Activated T-helper 17 cell treated with anti-CD3 and anti-CD28 coated beads, Interleukin-2, amount 50 U/mL, for 72 hours (primary cell): ENCODE measurements at places on chromosomes 1 and 21. TPM values are rescaled to one million over a fixed set of nuclear protein-coding genes. Genes with fewer than 3 reads are reported as not detected.

- peaks cover 7% of the 10 kb centered on the region for H3K4me1 ChIP-seq
- no peak overlapping the region for H3K4me3 ChIP-seq
- H3K27ac ChIP-seq = no peak overlapping the region
- H3K36me3 ChIP-seq = no peaks in the 10 kb centered on the region
- ATAC-seq = peak; percentile 12
These were observed 14.6 kb upstream of the C1orf146 start for GRCh38 chr1:92203105-92203504.

DNA sequence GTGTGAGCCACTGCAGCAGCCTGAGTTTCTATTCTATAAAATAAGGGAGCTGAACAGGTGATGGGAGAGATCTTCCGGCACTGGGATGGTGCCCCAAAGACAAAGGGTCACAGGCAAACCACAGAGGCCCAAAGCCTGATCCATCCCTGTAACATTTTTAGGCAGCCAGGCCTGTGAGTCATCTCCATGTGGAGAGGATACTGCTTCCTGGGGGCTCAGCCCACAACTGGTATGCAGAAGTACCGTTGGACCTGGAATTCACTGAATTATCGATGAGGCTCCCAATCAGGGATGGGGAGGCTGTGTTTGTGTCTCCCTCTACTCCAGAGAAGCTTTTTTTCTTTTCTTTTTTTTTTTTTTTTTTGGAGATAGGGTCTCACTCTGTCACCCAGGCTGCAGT, 48.8 kb upstream of the WASF2 start:
- no peak overlapping the region for H3K27ac ChIP-seq
- ATAC-seq = no peak
- peaks cover 16% of the 10 kb centered on the region for H3K4me1 ChIP-seq
- no peak overlapping the region for H3K4me3 ChIP-seq
- H3K27me3 ChIP-seq = no peaks in the 10 kb centered on the region

- peaks cover 72% of the 10 kb centered on the region for H3K36me3 ChIP-seq
- no peak overlapping the region for H3K27ac ChIP-seq
- peaks cover 5% of the 10 kb centered on the region for H3K4me1 ChIP-seq
- H3K4me3 ChIP-seq = no peak overlapping the region
- no peak for ATAC-seq
These were observed 70.8 kb upstream of the MPC2 start for GRCh38 chr1:168007691-168008090.

- H3K27me3 ChIP-seq = no peaks in the 10 kb centered on the region
- no peak overlapping the region for H3K27ac ChIP-seq
- H3K4me3 ChIP-seq = no peak overlapping the region
- H3K4me1 ChIP-seq = peaks cover 19% of the 10 kb centered on the region
These were observed 27.1 kb downstream of the SAMSN1 start for GRCh38 chr21:14519000-14519399.

The FAM131C gene
- total RNA-seq = 0.69 TPM

The VHLL gene
- total RNA-seq = 0.42 TPM

- no peaks in the 10 kb centered on the region for H3K4me1 ChIP-seq
- peaks cover 25% of the 10 kb centered on the region for H3K27me3 ChIP-seq
- H3K27ac ChIP-seq = no peak overlapping the region
- ATAC-seq = no peak
These were observed 164.4 kb downstream of the ZNF281 start for GRCh38 chr1:200245473-200245872.

GRCh38 chr1:226723657-226724532, 15.2 kb downstream of the ITPKB start:
- no peak for ATAC-seq
- H3K36me3 ChIP-seq = peaks cover 83% of the 10 kb centered on the region
- H3K27ac ChIP-seq = peak overlapping the region; percentile 92
- no peaks in the 10 kb centered on the region for H3K27me3 ChIP-seq

The TEDDM1 gene
- total RNA-seq = not detected
